CD4-positive, alpha-beta T cell treated with Interleukin-21 for 1 hour (primary cell): ENCODE measurements at places on chromosomes 1 and 21.

- DNase-seq = no peak
These were observed 53.5 kb downstream of the CAPN2 start for GRCh38 chr1:223765719-223766340.

GRCh38 chr1:34149501-34149900, 15.5 kb downstream of the CSMD2 start:
- DNase-seq = no peak

GRCh38 chr21:32007456-32007855, 134.6 kb downstream of the HUNK start:
- no peak for DNase-seq

GRCh38 chr1:53511933-53512806, 53.0 kb downstream of the DMRTB1 start:
- DNase-seq = no peak

DNA sequence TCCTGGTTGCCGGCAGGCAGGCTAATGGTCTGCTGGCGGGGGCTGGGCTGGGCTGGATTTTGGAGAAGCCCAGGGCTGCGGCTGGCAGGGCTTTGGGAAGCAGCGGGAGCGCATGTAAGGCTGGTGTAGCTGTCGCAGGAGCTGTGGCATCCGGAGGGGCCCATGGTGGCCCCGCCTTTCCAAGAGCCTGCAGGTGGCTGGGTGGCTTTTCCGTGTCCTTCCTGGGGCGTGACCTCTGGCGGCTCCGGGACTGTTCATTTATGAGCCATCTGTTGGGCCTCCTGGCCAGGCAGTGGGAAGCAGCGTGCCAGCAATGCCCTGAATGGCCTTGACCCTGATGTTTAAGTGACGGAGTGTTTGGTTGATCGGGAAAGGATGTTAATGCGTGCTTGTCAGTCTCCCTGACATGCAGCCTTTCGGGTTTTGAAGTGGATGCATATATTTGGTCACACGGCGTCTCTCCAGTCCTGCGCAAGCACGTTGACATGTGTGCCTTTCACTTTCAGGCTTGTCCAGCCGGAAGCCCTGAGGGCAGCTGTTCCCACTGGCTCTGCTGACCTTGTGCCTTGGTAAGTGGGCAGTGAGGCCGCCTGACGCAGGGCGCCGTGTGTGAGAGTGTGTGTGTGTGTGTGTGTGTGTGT, 38.5 kb downstream of the AGPAT3 start:
- DNase-seq = no peak

- peak; percentile 74 for DNase-seq
These were observed 100.9 kb upstream of the RUNX3 start for GRCh38 chr1:25030674-25031589.

- no peak for DNase-seq
These were observed 899.7 kb downstream of the ADGRL2 start for GRCh38 chr1:82700476-82700875.

DNA sequence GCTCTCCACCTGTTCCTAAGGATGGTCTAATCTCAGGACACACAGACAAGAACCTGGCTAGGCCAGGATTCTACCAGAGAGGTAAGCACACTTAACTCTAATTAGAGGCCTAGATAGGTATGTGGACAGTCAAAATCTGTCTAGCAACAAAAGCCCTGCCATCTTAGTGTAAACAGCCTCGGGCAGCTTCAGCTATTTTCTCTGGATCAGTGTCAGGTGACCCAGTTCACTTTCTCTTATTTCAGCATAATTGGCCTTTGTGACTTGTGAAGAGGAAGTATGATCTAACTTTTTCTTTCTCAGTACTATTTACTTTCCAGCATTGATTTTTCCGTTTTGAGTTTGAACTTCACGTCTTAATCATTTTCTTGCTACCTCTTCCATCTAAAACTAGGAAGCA, 217.7 kb downstream of the CRB1 start:
- DNase-seq = no peak

GRCh38 chr1:119226913-119227312, 86.5 kb upstream of the WARS2 start:
- DNase-seq = no peak
